Endodermal cell (in vitro differentiated cells): ENCODE measurements at places on chromosomes 4 and X.

GRCh38 chr4:141099326-141099725, 33.9 kb downstream of the RNF150 start:
- DNase-seq, result no peak

DNA sequence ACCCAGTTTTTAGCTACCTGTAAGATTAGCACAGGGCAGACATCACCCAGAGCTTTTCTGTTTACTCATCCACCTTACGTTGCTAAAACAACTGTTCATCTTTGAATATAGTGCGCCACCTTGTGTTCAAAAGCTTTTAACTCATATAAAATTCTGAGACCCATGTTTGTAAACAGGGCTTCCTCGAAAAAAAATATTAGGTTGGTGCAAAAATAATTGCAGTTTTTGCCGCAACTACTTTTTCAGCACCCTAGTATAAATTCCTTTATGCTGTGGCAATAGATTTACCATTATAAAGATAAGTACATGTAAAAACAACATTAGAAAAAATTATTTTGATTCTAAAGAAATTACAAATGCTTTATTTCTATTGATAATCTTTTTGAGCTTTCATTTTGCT, 147.9 kb downstream of the LRBA start:
- no peak for DNase-seq

- no peak for DNase-seq
Measured at GRCh38 chr4:140311257-140311835, 62.1 kb upstream of the SCOC start.

DNA sequence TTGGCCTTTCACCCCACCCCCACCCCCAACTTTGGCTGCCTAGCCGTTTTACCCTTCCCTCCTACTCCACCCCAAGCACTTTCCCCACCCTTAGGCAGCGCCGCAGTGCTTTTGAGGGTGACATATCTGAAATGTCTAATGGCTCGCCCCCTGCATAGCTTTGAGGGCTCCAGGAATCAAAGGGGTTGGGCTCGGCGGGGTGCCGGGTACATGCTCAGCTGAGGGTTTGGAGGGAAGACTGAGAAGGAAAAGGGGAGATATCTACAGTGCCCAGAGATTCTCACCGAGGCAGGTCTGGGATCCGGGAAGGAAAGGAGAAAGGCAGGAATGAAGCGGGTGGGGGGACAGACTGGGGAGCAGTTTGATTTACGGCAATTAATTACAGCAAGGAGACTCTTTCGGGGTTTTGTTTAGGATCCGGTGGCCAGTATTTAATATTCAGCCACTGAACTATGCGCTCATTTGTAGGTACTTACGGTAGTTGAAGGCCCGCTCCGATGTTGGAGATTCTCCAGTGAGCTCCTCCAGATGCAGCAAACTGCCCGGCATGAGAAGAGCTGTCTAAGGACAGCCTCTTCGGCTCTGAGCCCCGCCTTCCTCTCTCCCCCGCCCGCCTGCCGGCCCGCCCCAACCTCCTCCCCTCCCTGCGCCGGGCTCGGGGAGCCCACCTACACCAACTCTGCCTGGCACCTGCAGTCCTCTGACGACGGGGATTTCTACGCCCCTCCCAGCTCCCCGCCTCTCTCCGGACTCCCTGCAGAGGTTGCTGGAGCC, at the start of gene IGSF1:
TSS of gene IGSF1 (minus strand) at position 569 of the 774 bp plus-strand sequence. CDS start 2,632 bp downstream, outside the sequence.
- peak; percentile 92 for DNase-seq

DNA sequence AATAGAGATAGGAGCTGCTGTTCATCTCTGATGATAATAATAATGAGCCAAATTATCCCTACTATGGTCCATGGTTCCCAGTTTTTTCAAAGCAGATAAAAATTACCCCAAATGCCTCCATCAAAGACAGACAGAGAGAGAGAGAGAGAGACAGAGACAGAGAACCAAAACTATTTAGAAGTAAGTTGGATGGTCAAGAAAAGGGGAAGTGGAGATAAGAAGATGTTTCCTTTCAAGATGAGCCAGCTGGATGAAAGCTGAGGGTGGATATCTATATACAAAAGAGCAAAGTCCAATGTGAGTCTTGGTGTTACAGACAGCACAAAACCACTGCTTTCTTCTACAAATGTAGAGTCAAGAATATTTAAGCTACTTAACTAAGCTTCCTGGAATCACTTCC, 173.9 kb downstream of the GRIA3 start:
- DNase-seq, result no peak

DNA sequence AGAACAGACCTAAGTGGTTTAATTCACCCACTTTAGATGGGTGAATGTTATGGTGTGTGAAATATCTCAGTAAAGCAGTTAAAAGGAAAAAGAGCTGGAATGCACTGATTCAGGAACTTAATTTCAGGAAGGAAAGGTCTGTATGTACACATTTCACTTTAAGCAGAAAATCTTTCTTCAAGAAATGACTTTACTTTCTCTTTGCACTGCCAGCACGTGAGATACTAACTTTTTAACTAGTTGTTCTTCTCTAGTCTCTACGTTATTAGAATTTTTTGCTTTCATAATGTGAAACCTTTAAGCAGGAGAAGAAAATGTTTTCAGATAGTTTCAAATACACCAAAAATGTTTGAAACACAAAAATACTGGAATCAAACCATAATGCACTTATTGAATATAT, 18.8 kb downstream of the C4orf46 start:
- no peak for DNase-seq

DNA sequence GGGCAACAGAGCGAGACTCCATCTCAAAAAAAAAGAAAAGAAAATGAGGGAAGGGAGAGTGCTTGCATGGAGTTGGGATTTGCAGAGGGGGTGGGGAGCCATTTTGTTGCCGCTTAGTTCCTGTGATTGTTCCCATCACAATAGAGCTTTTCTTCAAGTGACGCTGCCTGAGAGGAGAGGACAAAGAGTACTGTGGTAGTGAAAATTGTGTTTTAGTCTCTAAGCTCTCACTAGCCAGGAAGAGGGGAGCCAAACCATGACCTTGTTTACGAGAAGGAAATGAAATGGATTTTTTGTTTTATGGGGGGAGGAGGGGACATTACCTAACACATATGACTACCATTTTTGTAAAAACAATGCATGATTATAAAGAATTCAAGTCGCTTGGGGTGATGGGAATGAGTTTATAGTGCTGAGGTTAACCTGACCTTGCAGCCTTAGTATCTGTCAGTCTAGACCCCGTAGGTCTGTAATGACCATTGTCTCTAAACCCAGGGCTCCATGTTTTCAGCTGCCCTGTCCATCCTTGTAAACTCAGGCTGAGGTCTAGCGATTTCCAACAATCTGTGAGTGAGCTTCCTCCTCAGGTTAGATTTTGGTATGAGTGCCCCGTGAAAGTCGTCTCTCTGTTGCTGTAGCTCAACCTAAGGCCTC, 18.8 kb downstream of the SRD5A3 start:
- no peak for DNase-seq

- DNase-seq, result no peak
Measured at GRCh38 chrX:138127314-138127713, 561.4 kb downstream of the ZIC3 start.

GRCh38 chr4:3475041-3475712, 12.1 kb downstream of the DOK7 start:
- DNase-seq, result no peak

GRCh38 chrX:146907391-146908240, 93.1 kb upstream of the CXorf51A start:
- DNase-seq, result no peak

DNA sequence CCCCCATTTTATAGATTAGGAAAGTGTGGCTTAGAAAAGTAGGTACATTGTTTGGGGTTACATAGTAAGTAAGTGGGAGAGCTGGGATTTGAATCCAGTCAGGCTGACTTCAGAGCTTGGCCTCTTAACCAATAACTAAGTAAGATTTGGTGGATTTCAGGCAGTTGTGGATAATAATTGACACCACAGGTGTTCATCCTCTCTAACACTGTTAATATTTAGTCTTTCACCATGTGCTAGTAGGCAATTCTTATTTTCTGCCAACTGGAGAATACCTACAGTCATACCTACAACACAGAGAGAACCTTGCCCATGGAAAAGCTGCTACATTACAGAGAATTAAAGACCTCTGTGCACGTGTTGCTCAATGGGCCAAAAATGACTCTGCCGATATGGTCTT, 89.5 kb downstream of the DIAPH2 start:
- DNase-seq, result no peak

DNA sequence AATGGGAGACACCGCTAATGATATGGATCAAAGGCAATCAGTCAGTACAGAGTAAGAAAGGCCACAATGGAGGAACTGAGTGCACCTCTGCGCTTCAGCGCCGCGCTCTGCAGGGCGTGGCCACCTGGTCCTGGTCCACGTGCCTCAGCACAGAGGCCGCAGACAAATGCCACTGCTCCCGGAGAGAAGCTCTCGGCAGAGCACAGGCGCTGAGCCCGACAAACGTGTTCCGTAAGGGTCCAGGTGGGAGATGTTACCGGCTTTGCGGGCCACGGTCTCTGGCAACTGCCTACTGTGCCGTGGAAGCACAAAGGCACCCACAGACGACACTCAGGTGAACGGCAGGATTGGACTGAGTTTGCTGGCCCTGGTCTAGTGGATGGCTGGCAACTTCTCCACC, 68.9 kb downstream of the ACOX3 start:
- no peak for DNase-seq

- no peak for DNase-seq
Measured at GRCh38 chr4:145295547-145295946, 115.2 kb upstream of the OTUD4 start.

DNA sequence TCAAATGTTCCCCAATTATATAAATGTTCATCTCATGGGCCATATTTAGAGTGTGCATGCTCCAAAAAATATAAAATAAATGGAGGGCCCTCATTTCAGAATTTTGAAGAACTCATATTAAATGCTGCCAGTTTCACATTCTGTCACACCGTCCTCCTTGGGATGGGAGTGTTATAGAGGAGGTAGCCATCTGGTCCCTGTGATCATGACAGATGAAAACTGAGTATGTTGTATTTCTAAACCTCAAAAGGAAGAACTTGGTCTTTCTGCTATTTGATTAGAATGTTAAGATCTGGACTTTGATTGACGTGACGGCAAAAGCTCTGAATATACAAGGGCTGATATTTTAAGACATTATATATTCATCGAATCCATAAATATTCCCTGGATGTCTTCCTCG, 308.0 kb downstream of the RAPGEF2 start:
- DNase-seq, result no peak

DNA sequence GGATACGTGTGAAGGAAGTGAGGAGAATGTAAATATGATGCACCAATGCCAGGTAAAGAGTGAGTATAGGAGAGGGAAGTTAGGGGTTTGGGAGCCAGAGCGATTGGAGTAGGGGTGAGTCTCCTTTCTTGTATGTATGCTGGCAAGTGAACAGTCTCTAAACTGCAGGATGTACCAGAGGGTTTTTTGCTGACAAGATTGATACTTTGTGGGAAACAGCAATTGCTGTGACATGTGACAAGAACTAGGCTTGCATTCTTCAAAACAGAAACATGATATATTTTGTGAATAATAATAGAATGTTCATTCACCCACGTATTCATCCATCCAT, 706 bp downstream of the CHIC1 start:
- DNase-seq, result no peak

DNA sequence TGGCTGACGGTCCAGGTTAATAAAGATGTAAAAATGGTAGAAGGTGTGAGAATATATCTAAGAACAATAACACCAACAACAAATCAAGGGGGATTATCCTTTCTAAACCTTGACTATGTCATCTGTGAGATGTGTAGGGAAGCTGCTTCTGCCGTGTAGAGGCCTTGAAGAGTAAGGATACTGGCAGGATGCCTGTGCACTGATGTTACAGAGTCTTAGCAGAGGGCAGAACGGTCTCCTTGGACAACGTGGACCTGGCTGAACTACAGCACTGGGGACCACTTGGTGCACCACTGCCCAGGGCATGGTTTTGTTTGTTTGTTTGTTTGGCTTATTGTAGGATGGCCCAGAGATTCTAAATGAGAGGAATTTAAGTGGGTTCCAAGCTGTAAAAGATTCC, 33.5 kb downstream of the GPAT3 start:
- no peak for DNase-seq

DNA sequence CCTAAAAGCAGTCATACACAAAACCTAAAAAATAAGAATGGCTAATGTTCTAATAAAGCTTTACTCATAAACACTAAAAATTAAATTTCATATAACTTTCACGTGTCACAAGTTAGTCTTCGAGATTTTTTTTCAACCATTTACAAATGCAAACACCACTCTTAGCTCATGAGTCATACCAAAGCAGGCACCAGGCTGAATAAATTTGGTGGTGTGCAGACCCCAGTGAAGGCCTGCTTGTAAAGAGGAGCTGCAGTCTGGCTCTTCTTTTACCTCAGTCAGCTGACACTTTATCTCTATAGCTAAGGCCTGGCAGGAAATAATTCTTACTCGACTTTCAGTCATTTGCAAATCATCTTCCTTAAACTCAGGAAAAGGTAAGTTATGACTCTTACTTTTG, 37.4 kb downstream of the CLOCK start:
- no peak for DNase-seq

DNA sequence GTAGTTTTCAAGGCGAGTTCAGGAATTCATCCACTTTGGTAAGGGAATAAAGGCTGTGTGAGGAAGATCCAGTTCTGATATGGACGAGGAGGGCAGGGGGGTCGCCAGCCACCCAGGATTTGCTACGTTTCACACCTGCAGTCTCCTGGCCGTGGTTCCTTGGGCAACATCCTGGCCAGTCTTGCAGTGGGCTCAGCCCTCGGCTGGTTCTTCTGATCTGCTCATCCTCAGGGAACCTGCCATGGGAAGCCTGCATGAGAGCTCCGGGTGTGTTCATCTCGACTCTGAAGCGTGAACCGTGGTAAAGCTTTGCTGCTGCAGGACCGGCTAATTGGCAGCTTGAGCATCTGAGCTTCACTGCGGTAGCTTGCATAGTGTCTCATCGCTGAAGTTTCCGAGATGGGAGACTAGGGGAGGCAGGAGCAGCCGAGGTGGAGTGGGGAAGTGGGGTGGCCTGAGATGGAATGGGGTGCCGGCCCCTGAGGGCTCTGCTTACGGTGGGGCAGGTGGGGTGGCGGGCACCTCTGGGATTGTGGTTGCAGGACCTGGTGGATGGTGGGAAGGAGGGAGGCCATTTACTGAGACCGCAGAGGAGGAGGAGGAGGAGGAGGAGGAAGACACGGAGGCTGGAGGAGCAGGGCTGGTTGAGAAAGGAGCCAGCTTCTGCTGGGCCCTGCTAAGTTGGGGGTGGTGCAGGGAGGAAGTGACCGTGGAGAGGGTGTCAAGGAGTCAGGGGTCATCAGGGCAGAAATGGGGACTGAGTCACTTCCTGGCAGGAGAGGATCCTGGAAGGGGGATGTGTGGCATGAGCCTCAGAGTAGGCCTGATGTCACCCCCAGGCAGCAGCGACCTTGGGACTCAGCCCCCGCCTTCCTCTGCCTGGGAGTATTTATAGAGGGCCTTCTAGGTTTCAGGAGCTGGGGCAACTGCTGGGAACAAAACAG, 213.1 kb upstream of the PSAPL1 start:
- DNase-seq, result no peak

GRCh38 chr4:48194971-48195370, 60.9 kb upstream of the TXK start:
- DNase-seq, result no peak

DNA sequence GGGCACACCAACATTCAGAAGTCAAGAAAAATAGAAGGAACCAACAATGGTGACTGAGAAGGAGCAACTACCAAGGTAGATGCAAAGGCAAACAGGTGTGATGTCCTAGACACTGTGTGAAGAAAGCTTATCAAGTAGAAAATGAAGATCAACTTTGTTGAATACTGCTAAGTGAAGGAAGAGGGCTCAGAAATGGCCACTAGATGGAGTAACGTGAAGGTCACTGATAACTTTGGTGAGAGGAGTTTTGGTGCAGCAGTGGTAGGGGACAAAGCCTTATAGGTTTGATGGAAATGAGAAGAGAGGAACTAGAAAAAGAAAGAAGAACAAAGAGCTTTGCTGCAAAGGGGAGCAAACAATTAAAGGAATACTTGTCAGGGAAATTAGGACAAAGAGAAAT, 23.5 kb downstream of the OTC start:
- peak; percentile 42 for DNase-seq
